Activated CD8-positive, alpha-beta memory T cell treated with anti-CD3 and anti-CD28 coated beads, Interleukin-2, amount 50 U/mL, for 48 hours (primary cell): ENCODE measurements at places on chromosomes 2 and 18.

DNA sequence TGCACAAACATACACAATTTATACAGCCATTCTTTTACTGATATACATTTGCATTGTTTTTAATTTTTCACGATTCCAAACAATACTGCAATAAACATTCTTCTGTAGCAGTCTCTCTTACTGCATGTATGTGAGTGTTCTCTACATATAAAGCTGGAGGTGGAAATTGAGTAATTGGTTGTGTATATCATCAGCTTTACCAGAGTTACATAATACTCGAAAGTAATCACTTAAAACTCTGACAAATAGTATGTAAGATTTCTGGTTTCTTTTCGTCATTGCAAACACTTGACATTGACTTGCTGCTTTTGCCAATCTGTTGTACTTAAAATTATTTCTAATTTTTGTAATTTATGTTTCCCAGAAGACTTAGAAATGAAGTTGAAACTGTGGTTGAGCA lies 110.2 kb downstream of the TDRD15 start:
- DNase-seq, result no peak

- DNase-seq, result no peak
Observed at GRCh38 chr18:13433685-13434084, 215.1 kb downstream of the LDLRAD4 start.

DNA sequence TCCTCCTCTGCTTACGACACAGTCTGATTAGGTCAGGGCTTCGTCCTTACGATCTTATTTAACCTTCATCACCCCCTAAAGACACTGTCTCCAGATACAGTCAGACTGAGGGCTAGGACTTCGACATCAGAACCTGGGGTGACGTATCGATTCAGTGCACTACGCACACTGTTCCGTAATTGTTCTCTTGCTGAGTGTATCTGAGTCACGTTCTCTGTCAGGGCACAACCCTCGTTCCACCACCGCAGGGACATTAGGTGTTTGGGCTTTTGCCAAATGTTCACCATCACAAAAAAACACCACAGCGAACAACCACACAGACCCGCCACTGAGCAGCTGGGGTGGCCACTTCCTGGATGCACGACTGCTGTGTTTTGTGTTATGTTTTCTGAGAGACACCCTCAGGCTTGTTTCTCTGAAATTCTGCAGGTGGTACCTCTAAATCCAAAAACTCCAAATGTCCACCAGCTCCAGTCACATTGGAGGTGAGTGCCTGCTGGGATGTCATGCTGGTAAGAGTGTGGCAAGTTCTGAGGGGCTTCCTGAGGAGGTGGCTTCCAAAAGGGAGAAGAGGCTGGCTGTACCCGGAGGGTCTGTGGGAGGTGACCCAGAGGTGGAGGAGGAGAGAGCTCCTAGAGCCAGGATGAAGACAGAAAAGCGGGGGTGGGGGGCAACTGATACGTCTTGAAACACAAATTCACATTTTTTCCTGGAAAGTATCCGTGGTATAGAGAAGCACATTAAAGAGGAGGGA lies 66.6 kb downstream of the ADNP2 start:
- DNase-seq, result no peak

DNA sequence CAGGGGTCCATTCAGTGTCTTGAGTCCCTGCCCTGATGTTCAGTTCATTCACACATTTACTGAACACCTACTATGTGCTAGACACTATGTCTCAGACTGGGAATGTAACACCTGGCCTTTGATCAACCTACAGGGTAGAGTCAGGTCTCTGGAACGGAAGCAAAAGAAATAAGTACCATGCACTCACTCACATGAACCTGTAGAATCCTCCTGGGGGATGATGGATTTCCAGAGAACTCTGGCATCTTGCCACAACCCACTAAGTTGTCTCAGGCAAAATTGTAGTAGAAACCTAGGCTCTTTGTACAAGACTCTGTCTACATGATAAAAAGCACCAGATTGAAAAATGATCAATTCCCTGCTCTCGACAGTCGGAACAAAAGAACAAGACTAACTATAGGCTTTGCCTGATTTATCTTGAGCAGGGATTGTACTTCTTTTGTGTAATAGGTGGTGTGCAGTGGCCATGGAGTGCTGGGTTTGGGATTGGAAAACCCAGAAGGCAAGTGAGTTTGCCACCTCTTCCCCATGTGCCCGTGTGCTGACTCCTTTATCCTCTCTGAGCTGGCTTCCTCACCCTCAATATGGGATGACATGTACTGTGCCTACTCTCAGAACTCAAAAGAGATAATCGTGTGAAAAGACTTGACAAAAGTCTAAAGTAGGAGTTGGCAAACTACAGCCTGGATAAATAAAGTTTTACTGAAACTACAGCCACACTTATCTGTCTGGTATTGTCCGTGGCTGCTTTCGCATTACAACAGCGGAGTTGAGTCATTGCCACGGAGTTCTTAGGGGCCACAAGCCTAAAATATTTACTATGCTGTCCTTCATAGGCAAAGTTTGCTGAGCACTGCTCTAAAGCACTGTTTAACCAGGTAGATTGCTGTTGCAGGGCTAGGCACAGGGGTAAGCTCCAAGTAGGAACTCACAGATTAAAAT lies 4.4 kb downstream of the CAPN14 start:
- no peak for DNase-seq

- no peak for DNase-seq
Observed at GRCh38 chr2:20490300-20491181, 43.7 kb downstream of the RHOB start.

DNA sequence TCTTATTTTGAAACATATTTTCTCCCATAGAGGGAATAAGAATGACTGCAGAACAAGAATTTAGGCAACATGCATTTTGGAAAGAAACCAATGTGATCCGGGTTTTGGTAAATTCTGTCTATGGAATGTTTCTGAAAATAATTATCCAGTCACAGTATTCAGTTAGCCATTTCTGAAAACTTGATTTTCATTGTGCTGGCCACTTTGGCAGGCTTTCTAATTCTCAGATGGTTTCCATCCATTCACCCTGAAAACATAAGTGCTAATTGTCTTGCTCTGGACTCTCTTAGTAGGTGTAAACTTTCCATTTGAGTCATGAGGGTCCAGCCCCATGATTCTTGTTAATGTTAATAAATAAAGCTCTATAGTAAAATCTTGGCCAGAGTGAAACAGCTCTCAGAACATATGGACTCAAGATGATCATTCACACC lies 176.5 kb downstream of the RBM43 start:
- DNase-seq, result no peak

DNA sequence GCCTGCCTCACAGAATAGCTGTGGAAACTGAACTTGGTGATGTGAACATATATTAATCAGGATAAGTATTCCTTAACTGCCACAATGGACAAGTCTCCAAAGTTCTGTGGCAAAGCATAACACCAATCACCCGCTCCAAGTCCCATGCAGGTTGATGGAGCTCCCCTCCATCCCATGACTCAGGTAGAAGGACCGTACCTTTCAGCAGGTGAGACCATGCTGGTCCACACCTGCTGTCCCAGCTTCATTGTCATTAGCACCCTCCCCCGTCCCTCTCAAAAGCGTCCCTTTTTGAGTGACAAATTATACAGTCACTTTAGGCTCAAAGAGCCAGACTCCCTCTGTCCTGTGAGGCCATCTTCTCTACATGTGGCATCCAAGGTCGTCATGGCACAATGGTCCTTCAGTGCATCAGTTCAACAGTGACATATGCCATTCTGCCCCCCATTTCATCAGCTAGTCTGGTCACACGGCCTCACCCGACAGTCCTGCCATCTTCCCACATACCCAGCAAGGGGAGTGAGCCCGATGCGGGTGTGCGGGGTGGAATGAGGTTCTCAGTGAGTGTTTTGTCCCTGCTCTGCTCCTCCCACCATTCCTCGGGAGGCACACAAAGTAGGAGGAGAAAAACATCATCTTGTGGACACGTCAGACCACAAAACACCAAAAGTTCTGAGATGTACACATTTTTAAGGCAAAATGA lies 136.7 kb upstream of the MYCN start:
- DNase-seq, result no peak

DNA sequence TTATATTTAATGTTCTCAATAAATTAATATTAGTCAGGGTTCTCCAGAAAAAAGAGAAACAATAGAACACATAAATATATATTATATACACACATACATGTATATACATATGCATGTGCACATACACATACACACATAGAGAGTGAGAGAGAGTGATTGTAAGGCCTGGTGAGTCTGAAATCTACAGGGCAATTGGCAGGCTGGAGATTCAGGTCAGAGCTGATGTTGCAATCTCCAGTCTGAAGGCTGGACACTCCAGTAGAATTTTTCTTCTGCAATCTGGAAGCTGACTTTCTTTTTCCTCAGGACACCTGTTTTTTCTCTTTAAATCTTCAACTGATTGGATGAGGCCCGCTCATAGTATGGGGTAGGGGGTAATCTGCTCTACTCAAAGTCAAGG lies 3.2 kb downstream of the TMEM182 start:
- no peak for DNase-seq

- no peak for DNase-seq
Observed at GRCh38 chr2:216596236-216596979, 36.8 kb upstream of the IGFBP2 start.

DNA sequence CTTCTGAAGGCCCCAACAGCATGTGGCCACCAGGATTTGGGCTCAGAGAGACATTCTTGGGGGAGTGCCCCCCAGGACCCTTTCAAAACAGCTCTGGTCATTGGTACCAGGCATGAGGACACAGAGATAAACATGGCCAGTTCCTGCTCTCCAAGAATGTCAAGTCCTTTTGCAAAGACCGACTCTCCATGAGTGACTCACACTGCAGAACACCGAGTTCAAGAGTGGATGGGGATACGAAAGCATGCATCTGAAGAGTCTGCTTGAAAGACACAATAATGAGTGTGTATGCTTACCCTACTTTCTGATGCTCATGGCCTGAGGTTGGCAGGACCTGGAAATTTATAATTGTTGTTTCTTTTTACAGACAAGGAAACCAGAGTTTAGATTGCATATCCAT lies 450.6 kb downstream of the TSN start:
- no peak for DNase-seq

GRCh38 chr18:45653090-45653489 lies 37.8 kb downstream of the SLC14A2 start:
- no peak for DNase-seq

GRCh38 chr2:237451643-237452469 lies 35.2 kb upstream of the MLPH start:
- peak; percentile 39 for DNase-seq

- peak; percentile 40 for DNase-seq
Observed at GRCh38 chr2:240139666-240140393, 628 bp downstream of the OTOS start.

GRCh38 chr18:50114448-50114847 lies 80.5 kb downstream of the MYO5B start:
- DNase-seq, result no peak

GRCh38 chr18:41226186-41226585 lies 728.8 kb upstream of the PIK3C3 start:
- DNase-seq, result no peak

- DNase-seq, result no peak
Observed at GRCh38 chr2:136219963-136220362, 102.0 kb upstream of the CXCR4 start.

- no peak for DNase-seq
Observed at GRCh38 chr2:235847576-235847975, 320.6 kb downstream of the GBX2 start.

- no peak for DNase-seq
Observed at GRCh38 chr18:35311496-35311895, 21.5 kb upstream of the ZSCAN30 start.

GRCh38 chr18:41809652-41810051 lies 145.4 kb upstream of the PIK3C3 start:
- DNase-seq, result no peak

DNA sequence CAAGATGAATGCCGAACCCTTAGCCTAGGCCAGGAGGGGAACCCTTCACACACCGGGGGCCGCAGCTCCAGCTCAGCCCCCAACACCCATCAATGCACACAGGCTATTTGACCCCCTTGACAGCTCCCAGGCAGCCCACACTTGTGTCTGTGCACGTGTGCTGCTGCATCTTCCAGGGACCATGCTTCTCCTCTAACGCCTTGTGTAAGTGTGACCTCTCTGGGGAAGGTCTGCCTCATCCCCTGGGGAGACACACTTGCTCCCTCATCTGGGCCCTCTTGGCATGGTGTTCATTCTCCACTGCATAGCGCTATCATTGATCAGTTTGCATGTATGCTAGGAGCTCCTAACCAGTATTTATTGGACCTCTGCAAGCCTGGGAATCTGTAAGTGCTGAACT lies 120.0 kb upstream of the FHL2 start:
- DNase-seq, result no peak

DNA sequence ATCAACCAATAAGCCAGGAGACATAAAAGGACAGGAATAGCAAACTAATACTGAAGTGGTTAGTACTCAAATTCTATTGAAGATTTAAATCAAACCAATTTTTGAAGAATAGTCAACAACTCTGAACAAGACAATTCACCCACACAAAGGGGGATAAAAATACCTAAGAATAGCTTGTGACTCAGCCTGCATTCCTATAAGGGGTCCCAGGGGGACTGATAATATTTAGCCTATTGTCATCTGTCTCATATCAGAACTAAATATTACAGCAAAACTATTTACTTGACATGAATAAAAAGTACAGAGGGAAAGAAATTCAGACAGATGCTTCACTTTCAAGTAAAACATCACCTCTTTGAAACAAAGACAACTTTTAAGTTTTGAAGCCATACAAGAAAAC lies 7.7 kb downstream of the ITSN2 start:
- DNase-seq, result no peak

DNA sequence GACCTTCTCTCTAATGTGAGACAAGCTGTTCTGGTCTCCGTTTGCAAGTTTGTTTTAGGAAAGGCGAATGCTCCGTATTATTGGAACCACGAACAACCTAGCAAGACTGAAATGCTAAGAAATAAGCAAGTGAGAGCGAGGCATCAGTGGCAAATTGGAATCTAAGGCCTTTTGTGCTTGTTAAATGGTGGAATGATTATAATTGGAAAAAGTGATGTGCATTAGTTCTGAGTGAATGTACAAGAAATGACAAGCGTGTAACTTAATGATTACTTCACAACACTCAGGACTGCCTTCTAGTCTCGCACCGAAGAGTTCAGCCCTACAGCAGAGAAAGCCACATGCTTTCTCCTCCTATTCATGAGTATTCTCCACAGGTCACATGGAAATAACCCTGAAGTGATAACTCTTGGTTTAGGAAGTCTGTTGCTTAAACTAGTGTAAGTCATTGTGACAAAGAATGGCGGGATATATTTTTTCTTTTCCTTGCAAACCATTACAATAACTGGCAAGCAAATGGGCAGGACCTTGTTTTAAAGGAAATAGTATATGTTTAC lies 392.2 kb upstream of the FIGN start:
- no peak for DNase-seq
